Spleen (tissue), 13 donors: ENCODE measurements at places on chromosomes 16 and 17. TPM values are rescaled to one million over a fixed set of nuclear protein-coding genes. Genes with fewer than 3 reads are reported as not detected.
A peak's percentile ranks its signal among the peaks of the same experiment; 100 is the strongest.

GRCh38 chr17:50277357-50277754 is 3.1 kb downstream of the TMEM92 start:
- DNase-seq, result no peak
- H3K27ac ChIP-seq, result no peak overlapping the region
- peaks cover 22% of the 10 kb centered on the region for H3K4me1 ChIP-seq
- H3K27me3 ChIP-seq, result peaks cover 57% of the 10 kb centered on the region
- H3K4me3 ChIP-seq, result no peak overlapping the region

GRCh38 chr17:78777881-78778280 is 4.2 kb downstream of the CYTH1 start:
- no peaks in the 10 kb centered on the region for H3K27me3 ChIP-seq
- H3K27ac ChIP-seq, result peak overlapping the region; percentile 96
- DNase-seq, result peak; percentile 41
- peaks cover 66% of the 10 kb centered on the region for H3K4me1 ChIP-seq
- no peak overlapping the region for H3K4me3 ChIP-seq

- H3K4me3 ChIP-seq, result no peak overlapping the region
- no peak for DNase-seq
- no peaks in the 10 kb centered on the region for H3K36me3 ChIP-seq
- peaks cover 53% of the 10 kb centered on the region for H3K4me1 ChIP-seq
- no peaks in the 10 kb centered on the region for H3K27me3 ChIP-seq
These were observed 84.8 kb upstream of the HNF1B start for GRCh38 chr17:37829592-37830123.

- H3K27ac ChIP-seq, result no peak overlapping the region
- H3K27me3 ChIP-seq, result no peaks in the 10 kb centered on the region
These were observed 83.3 kb downstream of the NLK start for GRCh38 chr17:28125526-28126378.

GRCh38 chr16:77762262-77762661 is 26.1 kb upstream of the VAT1L start:
- no peak overlapping the region for H3K4me3 ChIP-seq
- no peaks in the 10 kb centered on the region for H3K27me3 ChIP-seq
- no peaks in the 10 kb centered on the region for H3K4me1 ChIP-seq
- DNase-seq, result no peak
- no peaks in the 10 kb centered on the region for H3K36me3 ChIP-seq

GRCh38 chr16:88061346-88062110 is 110.3 kb downstream of the BANP start:
- H3K4me3 ChIP-seq, result no peak overlapping the region
- H3K36me3 ChIP-seq, result peaks cover 98% of the 10 kb centered on the region
- no peaks in the 10 kb centered on the region for H3K4me1 ChIP-seq
- no peak overlapping the region for H3K27ac ChIP-seq
- H3K27me3 ChIP-seq, result no peaks in the 10 kb centered on the region

GRCh38 chr16:79651363-79651762 is 50.8 kb upstream of the MAF start:
- no peak overlapping the region for H3K27ac ChIP-seq
- no peak overlapping the region for H3K4me3 ChIP-seq
- H3K27me3 ChIP-seq, result no peaks in the 10 kb centered on the region
- H3K36me3 ChIP-seq, result no peaks in the 10 kb centered on the region
- DNase-seq, result no peak

GRCh38 chr17:36858119-36859002 is 78.9 kb upstream of the LHX1 start:
- H3K27me3 ChIP-seq, result no peaks in the 10 kb centered on the region
- H3K36me3 ChIP-seq, result no peaks in the 10 kb centered on the region
- H3K27ac ChIP-seq, result no peak overlapping the region
- H3K4me3 ChIP-seq, result no peak overlapping the region
- DNase-seq, result no peak
- H3K4me1 ChIP-seq, result no peaks in the 10 kb centered on the region

DNA sequence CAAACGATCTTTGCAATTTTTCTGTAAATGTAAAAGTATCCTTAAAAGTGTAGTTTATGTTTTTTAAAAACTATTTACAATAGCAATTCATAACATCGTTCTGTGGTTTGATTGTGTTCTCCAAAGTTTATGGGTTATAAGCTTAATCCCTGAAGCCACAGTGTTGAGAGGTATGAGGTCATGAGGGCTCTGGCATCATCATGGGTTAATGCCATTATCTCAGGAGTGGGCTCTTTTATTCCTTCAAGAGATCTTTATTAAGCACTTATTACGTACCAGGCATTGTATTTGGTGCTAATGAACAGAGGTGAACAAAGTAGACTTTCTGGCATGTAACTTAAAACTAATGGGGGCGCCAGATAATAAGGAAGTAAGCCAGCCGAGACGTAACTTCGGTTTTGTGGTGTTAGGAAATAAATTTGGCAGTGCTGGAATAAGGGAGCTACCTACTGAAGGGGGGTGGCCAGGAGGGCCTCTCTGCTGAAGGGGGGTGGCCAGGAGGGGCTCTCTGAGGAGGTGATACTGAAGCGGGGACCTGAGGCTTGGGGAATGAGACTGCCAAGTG is 158.1 kb downstream of the VPS53 start:
- no peaks in the 10 kb centered on the region for H3K27me3 ChIP-seq
- no peak for DNase-seq
- H3K4me3 ChIP-seq, result no peak overlapping the region

DNA sequence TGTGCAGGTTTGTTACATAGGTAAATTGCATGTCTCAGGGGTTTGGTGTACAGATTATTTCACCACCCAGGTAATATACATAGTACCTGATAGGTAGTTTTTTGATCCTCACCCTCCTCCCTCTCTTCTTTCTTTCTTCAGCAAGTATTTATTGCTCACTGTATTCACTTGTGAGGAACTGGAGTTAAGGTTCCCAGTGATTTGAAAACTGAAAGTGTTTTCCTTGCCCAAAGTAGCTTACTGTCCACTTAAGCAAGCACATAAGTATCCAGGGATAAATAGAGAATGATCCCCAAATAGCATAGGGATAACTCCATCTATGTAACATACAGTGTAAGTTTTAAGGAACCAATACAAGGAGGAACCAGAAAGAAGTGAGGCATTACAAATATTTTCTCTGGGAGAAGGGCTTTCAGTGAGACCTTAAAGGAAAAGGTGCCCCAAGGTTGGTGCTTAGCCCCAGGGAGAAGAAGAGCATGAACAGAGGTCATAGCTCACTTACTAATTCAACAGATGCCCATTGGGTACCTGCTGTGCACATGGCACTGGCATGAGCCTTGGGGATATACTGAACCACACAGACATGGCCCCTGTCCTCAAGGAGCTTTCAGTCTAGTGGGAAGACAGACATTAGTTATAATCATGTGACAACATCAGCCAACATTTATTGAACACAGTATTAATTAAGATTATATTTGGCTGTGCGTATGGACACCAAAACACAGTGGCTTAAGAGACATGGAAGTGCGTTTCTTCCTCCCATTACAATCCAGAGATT is 17.0 kb downstream of the MYL4 start:
- DNase-seq, result no peak
- H3K4me1 ChIP-seq, result peaks cover 35% of the 10 kb centered on the region
- no peaks in the 10 kb centered on the region for H3K36me3 ChIP-seq
- H3K4me3 ChIP-seq, result no peak overlapping the region
- no peaks in the 10 kb centered on the region for H3K27me3 ChIP-seq
- peak overlapping the region; percentile 83 for H3K27ac ChIP-seq

GRCh38 chr17:58238147-58238634 is at the start of gene LPO:
Gene LPO (plus strand): TSS chr17:58238584. CDS start chr17:58242980, 4,396 bp downstream.
- DNase-seq, result no peak
- H3K36me3 ChIP-seq, result no peaks in the 10 kb centered on the region
- no peaks in the 10 kb centered on the region for H3K27me3 ChIP-seq
- no peak within 1 kb of the TSS for H3K4me3 ChIP-seq
- no peaks in the 10 kb centered on the region for H3K4me1 ChIP-seq

- H3K27ac ChIP-seq, result peak within 1 kb of the TSS; percentile 81
- H3K27me3 ChIP-seq, result no peaks in the 10 kb centered on the region
- H3K4me1 ChIP-seq, result peaks cover 45% of the 10 kb centered on the region
- peak within 1 kb of the TSS; percentile 79 for H3K4me3 ChIP-seq
- peak; percentile 89 for DNase-seq
These were observed at the start of gene GAS7 for GRCh38 chr17:10198509-10199249. Gene GAS7 (minus strand): TSS chr17:10198606.

- DNase-seq, result peak; percentile 93
- peak within 1 kb of the TSS; percentile 63 for H3K27ac ChIP-seq
- H3K36me3 ChIP-seq, result no peaks in the 10 kb centered on the region
These were observed at the start of gene HID1 for GRCh38 chr17:74972107-74972972. Gene HID1 (minus strand): TSS chr17:74972759. CDS start chr17:74972656, 103 bp downstream.

DNA sequence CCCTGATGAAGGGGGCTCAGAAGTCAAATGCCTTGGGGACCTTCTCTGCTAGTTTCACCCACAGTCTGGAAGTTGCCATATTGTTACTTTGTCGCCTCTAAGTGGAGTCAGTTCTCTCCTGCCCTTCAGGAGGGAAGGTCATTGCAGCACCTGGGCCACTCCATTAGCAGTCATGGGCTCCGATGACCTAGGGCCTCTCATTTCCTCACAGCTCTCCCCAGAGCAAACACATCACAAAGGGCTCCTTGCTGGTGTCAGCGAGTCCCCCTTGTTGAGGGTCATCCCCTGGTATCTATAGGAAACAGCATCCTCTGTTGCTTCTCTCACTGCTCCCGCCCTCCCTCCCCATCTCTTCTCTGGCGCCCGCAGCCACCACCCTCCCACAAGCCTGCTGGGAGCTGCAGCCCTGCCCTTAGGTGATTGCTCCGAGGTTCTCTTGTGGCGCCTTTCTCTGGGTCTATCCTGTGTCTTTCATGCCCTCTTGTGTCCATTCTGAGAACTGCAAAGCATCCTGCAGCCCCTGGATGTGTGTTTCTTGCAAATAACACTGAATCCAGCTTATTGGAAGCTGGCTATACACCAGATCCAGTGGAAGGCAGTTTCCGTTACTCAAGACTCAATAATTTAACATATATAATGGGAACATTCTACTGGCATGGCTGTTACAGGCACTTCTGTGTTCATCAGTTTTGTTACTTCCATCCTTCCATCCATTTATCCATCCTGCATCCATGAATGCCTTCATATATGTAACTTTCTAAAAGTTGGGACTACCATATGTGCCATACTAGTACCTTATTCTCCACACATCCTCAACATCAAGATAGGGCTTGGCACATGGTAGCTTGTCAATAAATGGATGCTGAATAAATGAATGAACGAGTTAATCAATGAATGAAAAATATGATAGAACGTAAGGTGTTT is 21.2 kb downstream of the PDILT start:
- peaks cover 34% of the 10 kb centered on the region for H3K27me3 ChIP-seq
- H3K27ac ChIP-seq, result no peak overlapping the region
- DNase-seq, result no peak
- no peaks in the 10 kb centered on the region for H3K4me1 ChIP-seq

- no peak overlapping the region for H3K4me3 ChIP-seq
- H3K27me3 ChIP-seq, result peaks cover 6% of the 10 kb centered on the region
These were observed 17.2 kb upstream of the MYOCD start for GRCh38 chr17:12648498-12648897.

DNA sequence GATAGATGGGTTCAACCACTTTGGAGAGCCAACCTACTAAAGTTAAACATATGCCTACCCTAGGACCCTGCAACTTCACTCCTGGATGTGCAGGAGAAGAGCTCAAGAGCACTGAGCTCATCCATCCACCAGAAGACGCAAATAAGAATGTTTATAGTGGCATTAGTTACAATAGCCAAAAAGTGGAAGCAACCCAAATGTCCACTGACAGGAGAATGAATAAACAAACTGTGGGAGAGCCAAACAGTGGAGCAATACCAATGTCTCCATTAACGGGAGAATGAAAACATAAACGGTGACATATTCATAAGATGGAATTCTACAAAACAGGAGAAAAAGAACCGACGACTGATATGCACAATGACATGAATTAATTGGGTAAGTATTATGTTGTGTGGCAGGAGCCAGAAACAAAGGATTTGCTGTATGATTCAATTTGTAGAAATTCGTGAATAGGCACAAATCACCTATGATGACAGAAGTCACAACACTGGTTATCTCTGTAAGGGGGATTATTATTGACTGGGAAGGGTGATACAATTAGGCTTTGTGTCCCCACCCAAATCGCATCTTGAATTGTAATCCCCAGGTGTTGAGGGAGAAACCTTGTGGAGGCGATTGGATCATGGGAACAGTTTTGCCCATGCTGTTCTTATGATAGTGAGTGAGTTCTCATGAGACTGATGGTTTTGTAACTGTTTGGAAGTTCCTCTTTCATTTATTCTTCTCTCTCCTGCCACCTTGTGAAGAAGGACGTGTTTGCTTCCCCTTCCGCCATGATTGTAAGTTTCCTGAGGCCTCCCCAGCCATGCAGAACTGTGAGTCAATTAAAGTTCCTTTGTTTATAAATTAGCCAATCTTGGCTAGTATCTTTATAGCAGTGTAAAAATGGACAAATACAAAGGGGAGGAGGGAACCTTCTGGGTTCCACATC is 57.9 kb upstream of the PLCG2 start:
- H3K36me3 ChIP-seq, result no peaks in the 10 kb centered on the region
- H3K4me1 ChIP-seq, result peaks cover 46% of the 10 kb centered on the region
- no peaks in the 10 kb centered on the region for H3K27me3 ChIP-seq
- H3K27ac ChIP-seq, result no peak overlapping the region
- no peak for DNase-seq

- no peaks in the 10 kb centered on the region for H3K36me3 ChIP-seq
- H3K27me3 ChIP-seq, result no peaks in the 10 kb centered on the region
- DNase-seq, result no peak
- H3K4me1 ChIP-seq, result peaks cover 15% of the 10 kb centered on the region
- H3K4me3 ChIP-seq, result no peak overlapping the region
These were observed 191.1 kb downstream of the ZFHX3 start for GRCh38 chr16:72856797-72857196.

GRCh38 chr16:56851671-56852400 is 13.2 kb upstream of the SLC12A3 start:
- no peak overlapping the region for H3K4me3 ChIP-seq
- H3K36me3 ChIP-seq, result no peaks in the 10 kb centered on the region
- peak; percentile 35 for DNase-seq
- no peak overlapping the region for H3K27ac ChIP-seq
- peaks cover 28% of the 10 kb centered on the region for H3K4me1 ChIP-seq

- no peak overlapping the region for H3K4me3 ChIP-seq
- DNase-seq, result no peak
- H3K27ac ChIP-seq, result no peak overlapping the region
- H3K4me1 ChIP-seq, result no peaks in the 10 kb centered on the region
- H3K36me3 ChIP-seq, result peaks cover 92% of the 10 kb centered on the region
- H3K27me3 ChIP-seq, result no peaks in the 10 kb centered on the region
These were observed 46.4 kb downstream of the NUP88 start for GRCh38 chr17:5373112-5373511.

DNA sequence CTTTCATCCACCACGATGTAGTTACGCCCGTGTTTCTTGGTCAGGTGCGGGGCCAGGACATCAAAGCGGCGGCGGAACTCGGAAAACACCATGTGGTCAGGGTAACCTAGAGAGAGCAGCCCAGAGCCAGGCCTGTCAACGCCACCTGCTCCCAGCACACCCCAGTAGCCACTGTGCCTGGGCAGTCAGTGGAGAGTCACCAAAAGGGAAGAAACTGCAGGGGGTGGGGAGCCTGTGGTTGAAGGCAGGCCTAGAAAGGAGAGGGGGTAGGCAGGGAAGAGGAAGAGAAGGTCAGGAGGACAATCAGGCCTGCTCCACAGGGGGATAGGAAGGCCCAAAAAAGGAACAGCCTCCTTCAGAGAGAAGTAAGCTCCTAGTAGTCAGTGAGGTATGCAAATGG is 64.1 kb downstream of the PIPOX start:
- no peak overlapping the region for H3K27ac ChIP-seq
- peaks cover 7% of the 10 kb centered on the region for H3K4me1 ChIP-seq
- H3K4me3 ChIP-seq, result no peak overlapping the region
- no peak for DNase-seq

The TMEM100 gene
- total RNA-seq, result 8.3 TPM

The EIF1 gene
- total RNA-seq, result 897 TPM

The CLEC3A gene
- total RNA-seq, result not detected

The KCNAB3 gene
- total RNA-seq, result 2.6 TPM

The HEATR9 gene
- 0.52 TPM for total RNA-seq

The KRTAP4-5 gene
- not detected for total RNA-seq

The CTRB1 gene
- total RNA-seq, result not detected
